ENCODE measurements at places on chromosomes 5 and 9.
A peak's percentile ranks its signal among the peaks of the same experiment; 100 is the strongest.

DNA sequence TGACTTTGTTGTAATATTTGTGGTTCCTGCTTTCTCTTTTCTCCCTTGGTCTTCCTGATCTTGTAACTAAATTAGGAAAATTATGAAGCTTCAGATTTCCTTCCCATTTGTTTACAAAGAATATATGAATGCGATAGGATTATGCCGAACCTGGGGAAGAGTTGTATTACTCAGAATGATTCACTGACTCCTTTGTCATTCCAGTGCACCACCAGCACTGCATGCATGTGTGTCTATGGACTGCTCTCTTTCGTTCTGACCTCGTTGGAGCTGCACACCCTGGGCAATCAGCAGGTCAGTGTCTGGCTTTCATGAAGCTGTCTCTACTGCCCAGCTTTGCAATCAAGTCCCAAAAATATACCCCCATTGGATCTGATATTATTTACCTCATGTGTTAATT, 25.5 kb downstream of the NUP188 start:
- DNase-seq, result no peak

DNA sequence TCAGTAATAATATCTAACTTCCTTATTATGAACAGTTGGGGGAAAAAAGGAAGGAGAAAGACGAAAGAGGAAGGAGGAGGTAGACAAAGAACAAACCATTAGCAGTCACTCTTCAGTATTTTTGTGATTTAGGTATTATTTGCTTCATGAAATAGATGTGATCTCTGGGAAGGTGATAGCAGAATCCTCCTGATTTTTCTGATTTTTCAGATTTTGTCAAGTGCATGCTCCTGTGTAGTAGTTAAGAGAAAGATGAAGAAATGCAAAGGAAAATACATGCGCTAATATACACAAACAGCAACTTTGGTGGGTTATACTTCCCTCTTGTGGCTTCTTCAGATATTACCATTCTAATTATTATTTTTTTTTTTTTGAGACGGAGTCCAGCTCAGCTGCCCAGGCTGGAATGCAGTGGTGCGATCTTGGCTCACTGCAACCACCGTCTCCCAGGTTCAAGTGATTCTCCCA, 31.6 kb downstream of the LMNB1 start:
- no peak for DNase-seq

- DNase-seq, result no peak
These were observed 11.3 kb upstream of the SCGB3A1 start for GRCh38 chr5:180602481-180603075.

DNA sequence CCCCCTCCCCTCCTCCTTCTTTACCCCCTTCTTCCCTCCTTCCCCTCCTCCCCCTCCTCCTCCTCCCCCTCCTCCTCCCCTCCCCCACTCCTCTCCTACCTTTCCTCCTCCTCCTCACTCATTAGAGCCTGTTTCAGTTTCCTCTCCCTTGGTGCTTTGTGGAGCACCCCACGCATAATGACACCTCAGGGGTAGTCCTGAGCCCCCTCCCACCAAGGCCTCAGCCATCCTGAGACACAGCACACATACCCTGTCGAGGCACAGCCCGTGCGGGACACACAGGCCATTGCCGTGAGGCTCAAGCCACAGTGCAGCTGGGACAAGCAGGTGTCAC, 35.4 kb downstream of the HK3 start:
- DNase-seq, result no peak

DNA sequence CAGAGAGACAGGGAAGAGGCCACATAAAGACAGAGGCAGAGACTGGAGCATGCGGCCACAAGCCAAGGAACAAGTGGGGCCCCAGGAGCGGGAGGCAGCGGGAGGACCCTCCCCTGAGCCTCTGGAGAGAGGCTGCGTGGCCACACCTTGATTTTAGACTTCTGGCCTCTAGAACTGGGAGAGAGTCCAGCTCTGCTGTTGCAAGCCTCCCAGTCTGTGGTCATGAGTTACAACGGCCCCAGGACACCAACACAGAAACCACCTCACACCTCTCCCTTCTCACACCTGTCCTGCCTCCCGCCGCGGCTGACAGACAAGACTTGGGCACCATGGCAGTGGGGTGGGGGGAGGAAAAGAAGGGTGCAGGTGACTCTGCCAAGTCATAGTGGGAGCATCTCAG, 2.2 kb downstream of the INPP5E start:
- no peak for DNase-seq

DNA sequence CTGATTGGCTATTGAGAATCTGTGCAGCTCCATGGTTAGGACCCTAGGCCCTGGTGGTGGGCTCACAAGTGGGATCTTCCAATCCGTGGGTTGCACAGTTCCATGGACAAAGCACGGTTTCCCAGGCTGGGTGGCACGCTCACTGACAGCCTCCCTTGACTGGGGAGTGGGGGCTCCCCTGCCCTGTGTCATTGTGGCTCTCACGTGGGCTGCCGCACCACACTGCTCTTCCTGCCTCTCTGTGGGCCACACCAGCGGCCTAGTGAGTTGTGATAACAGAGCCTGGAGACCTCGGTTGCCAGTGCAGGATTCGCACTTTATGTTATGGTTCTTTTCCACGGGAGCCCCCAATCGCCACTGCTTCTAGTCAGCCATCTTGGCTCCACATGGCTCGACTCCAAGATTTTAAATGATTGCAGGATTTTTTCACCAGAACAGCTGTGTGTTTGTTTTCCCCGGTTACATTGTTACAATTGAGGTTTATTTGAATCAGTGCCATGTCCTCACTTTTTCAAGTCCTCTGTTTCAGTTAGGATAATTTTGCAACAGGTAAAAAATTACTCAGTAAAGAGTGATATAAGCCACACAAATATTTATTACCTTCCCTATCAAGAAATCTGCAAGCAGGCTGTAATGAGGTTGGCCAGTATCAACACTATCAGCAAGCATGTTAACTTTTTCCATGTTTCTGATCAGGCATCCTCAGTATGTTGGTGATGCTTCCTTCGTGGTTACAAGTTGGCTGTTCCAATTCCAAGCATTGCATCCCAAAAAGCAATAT, 253.8 kb downstream of the ZNF608 start:
- DNase-seq, result no peak

GRCh38 chr5:159067201-159067600, 32.5 kb downstream of the EBF1 start:
- no peak for DNase-seq

- no peak for DNase-seq
These were observed 133.3 kb downstream of the ARL15 start for GRCh38 chr5:54177058-54177457.

DNA sequence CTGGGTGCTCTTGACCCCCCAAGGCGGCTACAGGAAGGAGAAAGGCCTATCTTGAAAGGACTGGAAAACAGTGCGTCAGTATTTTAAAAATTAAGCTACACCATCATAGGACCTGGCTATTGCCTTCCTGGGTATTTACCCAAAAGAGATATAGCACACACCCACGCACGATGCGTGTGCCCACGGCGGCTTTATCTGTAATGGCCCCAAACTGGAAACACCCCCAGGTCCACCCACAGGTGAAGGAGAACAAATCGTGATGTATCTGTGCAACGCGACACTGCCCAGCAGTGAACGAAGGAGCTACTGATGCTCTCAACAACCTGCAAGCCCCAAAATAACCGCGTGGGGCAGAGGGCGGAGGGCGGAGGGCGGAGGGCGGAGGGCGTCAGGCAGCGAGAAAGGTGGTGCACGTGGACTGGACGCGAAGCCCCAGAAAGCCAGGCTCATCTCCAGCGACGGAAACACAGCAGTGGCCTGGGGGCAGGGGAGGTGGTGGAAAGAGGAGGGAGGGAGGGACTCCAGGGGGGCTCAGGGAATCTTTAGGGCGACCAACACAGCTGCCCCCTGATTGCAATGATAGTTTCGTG, 12.4 kb upstream of the PTGDS start:
- DNase-seq, result no peak

GRCh38 chr9:4106760-4107143, 193.1 kb downstream of the GLIS3 start:
- no peak for DNase-seq

DNA sequence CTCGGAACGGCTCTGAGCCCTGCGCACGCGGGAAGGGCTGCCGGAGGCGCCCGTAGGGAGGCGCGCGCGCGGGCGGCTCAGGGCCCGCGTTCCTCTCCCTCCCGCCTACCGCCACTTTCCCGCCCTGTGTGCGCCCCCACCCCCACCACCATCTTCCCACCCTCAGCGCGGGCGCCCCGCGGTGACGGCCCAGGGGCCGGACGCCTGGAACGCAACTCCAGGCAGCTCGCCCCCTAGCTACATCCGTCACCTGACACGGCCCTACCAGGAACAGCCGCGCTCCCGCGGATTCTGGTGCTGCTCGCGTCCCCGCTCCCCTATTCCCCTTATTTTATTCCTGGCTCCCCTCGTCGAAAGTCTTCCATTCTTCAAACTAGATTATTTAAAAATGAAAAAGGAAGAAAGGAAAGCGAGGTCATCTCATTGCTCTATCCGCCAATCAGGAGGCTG, at the start of gene CDKN2B-AS1:
CDKN2B-AS1 (plus strand) TSS at position 236 of the 450 bp plus-strand sequence.
- DNase-seq, result peak; percentile 46

GRCh38 chr9:95510709-95511615, 5.8 kb downstream of the PTCH1 start:
- peak; percentile 84 for DNase-seq

GRCh38 chr5:14251733-14252132, 108.6 kb downstream of the TRIO start:
- DNase-seq, result no peak

GRCh38 chr9:121622387-121623203, 28.8 kb upstream of the DAB2IP start:
- no peak for DNase-seq

GRCh38 chr5:123089914-123090660, 1.0 kb downstream of the PRDM6 start:
- DNase-seq, result no peak
